ENCODE measurements at places on chromosomes 4 and X.

GRCh38 chr4:73721909-73722308 is 18.5 kb upstream of the CXCL8 start:
- DNase-seq = no peak

DNA sequence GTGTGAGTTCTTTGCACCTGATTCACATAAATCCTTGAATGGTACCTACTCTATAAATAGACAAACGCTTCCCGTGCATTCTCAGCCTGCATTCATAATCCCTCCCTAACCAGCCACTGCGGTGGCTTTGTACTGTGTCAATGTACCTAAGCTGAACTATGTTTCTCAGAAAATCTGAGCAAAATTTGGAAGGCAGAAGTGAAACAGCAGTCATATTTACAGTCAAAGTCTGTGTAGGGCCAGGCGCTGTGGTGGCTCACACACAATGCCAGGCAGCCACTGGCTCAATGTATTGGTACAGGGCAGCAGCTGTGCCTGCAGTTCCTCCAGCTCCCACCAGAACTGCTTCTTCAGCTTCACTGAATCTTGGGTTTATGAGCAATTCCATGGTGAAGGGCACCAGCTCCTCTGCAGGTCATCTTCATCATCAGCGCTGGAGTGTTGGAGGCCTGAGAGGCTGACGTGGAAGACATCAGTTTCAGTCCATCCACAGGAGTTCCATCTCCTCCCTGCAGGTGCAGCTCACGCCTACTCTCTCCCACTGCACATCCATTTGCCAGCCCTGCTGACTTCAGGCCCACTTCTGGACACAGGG is 32.3 kb upstream of the IRF2 start:
- DNase-seq = peak; percentile 70

GRCh38 chr4:8370106-8370787 is 70.3 kb downstream of the ACOX3 start:
- DNase-seq = no peak

GRCh38 chr4:47513461-47513860 is 28.4 kb downstream of the ATP10D start:
- DNase-seq = no peak

DNA sequence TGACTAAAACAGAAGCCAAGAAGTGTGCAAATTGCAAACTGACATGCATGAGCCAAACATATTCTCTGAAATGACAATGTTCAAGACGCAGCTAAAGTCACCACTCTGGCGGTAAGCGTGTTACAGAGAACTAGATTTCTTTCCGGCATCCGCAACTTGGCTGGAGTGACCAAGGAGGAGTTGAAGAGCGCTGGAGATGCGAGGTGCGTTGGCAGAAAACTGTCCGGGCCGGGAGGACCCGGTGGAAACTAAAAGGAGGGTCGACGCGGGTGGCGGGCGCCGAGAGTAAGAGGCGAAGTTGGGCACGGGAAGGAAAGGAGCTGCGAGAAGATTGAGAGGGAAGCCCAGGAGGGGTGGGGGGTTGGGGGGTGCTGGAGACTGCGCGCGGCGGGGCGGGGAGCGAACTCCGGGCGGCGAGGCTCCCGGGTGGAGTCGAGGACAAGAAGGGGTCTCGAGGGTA is 807 bp downstream of the SEL1L3 start:
- DNase-seq = peak; percentile 72

GRCh38 chrX:103949506-103949905 is 12.9 kb upstream of the TMSB15B start:
- no peak for DNase-seq

DNA sequence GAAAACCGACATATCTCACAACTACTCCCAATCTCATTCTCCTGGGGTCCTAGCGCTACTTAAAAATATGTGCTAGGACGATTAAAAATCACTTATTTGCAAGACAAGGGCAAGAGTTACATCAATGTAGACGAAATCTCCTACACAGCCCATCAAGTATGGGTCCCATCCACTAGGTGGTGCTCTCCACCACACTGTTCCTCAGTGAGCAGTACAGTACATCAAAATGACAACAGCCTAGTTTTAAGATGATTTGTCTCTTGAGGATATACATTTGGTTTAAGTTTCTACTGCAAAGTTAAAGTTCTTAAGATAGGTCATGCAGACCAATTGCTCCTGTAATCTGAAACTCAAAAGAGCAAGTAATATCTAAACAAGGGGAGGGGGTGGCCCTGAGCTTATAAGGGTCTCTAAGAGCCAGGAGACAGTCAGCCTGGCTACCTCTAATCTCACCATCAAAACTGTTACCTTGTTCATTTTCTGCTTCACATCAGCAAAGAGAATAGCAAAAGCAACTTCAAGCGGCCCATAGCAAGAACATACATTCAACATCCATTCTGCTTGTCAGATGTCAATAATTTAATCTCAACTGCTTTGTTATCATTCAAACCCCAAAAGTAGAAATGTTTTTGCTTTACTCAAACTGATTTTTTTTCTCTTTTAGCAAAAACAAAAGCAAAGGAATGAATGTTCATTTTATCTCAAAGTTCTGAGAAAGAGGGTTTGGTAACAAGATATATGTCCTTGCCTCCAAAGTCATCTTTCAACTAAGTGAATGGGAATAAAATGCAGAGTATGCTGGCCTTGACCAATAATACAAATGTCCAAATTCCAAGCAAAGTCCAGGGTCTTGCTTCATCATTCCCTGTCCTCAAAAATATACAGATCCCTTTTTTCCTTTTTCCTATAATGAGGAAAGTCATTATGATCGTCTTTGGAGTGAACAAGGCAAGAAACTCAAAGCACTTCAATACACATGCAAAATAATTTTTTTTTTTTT is 53.1 kb downstream of the STX18 start:
- DNase-seq = peak; percentile 87

DNA sequence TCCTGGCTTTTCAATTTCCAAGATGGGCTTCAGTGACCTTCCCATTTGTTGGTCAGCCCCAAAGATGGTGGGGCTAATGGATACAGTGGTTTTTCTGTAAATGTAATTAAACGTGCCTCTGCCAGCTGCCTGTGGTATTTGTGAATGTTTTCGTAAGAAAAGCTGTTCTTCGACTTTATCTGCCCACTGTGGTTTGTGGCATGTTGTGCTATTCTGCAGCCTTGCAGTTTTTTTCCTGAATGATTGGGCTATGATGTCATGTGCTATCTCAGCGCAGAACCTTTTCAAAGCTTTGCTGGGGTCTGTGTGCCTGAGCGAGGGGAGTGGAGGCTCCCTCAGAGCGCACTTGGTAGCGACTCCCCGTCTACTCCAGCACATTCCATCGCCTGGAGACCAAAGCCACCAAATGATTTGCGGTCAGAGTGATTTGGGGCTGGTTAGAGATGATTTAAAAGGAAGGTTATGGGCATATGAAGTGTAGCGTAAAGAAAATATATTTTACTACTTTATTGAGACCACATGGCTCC is 137.5 kb downstream of the PALLD start:
- DNase-seq = no peak

DNA sequence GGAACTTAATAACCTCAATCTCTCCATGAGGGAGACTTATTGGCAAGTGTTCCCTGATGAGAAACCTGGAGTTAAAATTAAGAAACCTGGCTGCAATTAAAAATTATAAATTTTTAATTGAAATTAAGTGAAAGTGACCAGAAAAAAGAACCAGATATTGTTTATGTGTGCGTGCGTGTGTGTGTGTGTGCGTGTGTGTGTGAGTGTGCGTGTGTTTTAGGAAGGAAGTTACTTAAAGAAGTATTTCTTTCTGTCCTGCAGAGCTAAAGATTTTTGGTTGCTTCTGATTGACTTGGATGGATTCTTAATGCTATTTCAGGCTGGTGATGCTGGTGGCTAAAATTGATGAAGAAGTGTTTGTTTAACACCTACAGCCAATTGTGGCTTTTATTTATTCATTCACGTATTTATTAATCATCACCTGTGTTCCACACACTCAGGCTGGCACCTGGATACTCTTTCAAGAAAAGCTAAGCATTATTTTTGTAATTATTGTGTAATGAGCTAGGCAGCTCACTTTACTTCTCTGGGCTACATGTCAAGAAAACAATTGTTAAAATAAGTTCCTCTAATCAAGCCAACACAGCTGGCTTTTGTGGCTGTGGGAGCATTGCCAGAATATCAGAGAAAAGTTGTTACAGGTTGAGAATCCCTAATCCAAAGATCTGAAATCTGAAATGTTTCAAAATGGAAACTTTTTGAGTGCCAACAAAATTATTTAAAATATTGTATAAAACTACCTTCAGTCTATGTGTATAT is 68.5 kb downstream of the CEP44 start:
- no peak for DNase-seq

DNA sequence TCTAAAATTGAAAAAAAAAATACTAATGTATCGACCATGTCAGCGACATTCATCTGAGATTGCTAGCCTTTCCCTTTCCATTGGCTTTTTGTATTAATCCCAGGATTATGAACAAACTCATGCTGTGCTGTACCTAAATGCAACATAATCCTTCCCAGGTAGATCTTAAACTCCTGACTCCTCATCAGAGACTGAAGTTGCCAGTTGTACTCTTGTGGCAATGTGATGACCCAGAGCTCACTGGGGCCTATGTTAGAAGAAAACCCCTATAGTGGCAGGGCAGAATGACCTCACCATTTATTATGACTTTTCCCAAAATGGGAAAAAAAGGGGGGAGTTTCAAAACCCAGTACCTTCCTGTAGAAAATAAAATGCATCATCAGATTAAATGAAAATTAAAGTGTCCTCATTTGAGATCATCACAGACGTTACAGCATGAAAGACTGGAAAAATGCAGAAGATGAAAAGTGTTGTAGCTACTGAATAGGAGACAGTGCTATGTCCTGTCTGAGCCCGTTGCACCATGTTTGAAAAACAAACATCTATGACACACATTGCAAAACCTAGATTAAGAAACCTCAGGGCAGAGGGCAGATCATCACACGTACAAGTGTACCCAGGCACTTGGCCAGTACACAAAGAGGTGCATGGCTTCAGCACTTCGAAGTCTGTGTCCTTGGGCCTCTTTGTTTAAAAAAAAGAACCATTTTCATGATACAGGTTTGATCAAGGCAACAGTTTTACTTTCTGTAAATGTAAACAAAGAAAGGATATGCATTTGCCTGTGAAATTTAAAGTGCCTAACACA is 6.8 kb upstream of the ACSL4 start:
- DNase-seq = no peak

DNA sequence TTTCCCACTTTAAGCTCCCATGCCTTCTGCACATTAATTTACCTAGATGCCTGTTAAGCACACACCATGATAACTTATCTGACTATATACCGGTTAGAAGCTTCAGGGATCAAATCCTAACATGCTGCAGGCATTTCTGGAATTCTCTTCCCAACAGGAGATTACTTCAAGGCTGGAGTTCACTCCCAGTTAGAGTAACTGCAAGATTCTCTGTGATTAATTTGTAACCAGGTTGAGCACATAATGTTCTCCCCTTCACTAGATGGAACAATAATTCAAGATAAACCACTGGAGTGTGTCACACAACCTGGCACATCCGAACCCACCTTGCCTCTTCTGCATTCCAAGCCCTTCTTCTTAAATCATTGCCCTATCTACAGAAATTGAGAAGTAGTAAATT is 11.8 kb upstream of the UGT2A3 start:
- no peak for DNase-seq

DNA sequence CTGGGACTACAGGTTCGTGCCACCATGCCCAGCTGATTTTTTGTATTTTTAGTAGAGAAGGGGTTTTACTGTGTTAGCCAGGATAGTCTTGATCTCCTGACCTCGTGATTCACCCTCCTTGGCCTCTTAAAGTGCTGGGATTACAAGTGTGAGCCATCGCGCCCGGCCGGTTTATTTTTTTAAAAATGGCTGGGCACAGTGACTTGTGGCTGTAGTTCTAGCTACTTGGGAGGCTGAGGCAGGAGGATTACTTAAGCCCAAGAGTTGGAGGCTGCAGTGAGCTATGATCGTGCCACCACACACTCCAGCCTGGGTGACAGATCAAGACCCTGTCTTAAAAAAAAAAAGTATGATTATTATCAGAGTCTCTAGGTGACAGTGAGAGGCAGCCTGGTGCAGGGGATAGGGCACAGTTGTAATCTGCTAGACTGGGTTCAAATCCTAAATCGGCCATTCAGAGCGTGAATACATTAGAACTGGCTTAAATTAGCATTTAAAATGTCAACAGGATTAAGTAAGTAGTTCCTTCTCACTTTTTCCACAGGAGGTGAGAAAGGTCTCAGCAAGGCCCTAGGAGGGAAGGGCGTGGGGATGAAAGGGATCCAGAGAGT is 435 bp upstream of the MGST2 start:
- DNase-seq = no peak

GRCh38 chr4:6024313-6024960 is 6.2 kb upstream of the C4orf50 start:
- no peak for DNase-seq

GRCh38 chr4:55874831-55875230 is 21.4 kb downstream of the EXOC1 start:
- no peak for DNase-seq

DNA sequence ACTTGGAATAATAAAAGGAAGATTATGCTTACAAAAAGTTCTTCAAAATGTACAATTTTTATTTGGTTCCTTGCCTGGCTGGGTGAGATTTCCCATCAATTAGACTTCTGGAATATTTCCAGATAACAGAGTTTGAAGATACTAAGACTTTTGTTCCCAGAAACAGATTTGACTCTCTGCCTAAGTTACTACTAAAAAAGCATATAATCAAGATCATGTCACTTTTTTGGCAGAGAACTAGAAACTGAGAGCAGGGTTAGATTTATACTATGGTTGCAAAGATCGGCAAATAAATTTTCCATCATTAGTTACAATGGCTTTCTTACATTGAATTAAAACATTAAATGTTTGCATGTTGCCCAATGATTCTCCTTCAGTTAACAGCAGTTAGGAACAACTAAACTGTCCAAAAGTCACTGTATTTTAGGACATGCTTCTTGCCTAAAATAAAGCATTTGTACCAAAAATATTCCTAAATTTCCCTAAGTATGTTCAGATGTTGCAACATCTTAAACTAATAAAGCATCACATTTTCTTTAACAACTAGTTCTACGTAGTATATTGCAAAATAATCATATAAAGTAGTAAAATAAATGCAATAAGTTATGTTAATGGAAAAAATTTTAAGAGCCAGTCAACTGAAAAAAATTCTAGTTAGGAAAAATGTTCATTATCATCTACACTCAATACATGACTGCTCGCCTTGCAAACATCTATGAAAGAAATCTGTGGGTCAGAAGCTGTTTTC is 73.0 kb downstream of the SEC24D start:
- no peak for DNase-seq

GRCh38 chr4:16109256-16109655 is 25.4 kb upstream of the PROM1 start:
- no peak for DNase-seq

- no peak for DNase-seq
Measured at GRCh38 chrX:44896876-44897186, 23.8 kb downstream of the KDM6A start.

- no peak for DNase-seq
Measured at GRCh38 chr4:94491322-94491721, 39.6 kb downstream of the PDLIM5 start.

DNA sequence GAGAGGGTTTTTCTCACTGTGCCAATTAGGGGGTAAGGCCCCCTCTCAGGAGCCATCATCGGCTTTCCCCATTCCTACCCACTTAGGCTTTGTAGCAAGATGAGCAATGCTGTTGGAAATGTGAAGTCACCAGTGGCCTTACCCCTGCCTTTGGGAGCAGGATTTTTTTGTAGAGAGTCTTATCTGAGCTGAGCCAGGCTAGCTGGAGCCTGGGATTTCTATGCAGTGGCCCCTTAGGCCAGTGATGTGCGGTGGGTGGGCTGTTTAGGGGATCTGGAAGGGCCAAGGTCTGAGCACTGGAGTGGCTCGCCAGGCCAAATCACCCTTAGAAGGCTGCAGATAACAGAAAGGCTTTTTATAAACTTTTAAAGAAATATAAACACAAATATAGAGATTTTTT is 4.2 kb downstream of the CXorf65 start:
- no peak for DNase-seq

- no peak for DNase-seq
Measured at GRCh38 chr4:153495480-153496193, 29.5 kb downstream of the TMEM131L start.
